Fibroblast of lung (primary cell): ENCODE measurements at places on chromosomes 2 and 18. TPM values are rescaled to one million over a fixed set of nuclear protein-coding genes. Genes with fewer than 3 reads are reported as not detected.
A peak's percentile ranks its signal among the peaks of the same experiment; 100 is the strongest.

DNA sequence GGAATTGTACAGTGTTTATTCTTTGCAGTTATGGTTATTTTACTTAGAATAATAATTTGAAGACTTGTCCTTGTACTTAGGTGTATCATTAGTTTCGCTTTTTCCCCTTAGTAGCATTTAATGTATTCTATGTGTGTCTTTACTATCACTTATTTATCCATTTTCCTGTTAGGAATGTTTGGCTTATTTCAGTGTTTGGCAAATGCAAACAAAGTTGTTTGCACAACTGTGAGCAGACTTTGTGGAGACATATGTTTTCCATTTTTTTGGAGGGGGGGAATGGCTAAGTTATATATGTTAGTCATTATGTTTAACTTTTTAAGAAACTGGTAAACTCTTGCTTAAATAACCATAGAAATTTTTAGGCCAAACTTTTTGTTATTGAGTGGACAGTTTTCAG, 447.7 kb downstream of the SOX11 start:
- no peak overlapping the region for H3K27ac ChIP-seq
- no peaks in the 10 kb centered on the region for H3K36me3 ChIP-seq
- H3K27me3 ChIP-seq = no peaks in the 10 kb centered on the region
- DNase-seq = no peak

- peaks cover 3% of the 10 kb centered on the region for H3K27me3 ChIP-seq
- no peak for DNase-seq
- H3K4me3 ChIP-seq = no peak overlapping the region
- peaks cover 11% of the 10 kb centered on the region for H3K4me1 ChIP-seq
Observed at GRCh38 chr2:237863102-237863511, 3.7 kb downstream of the RAMP1 start.

GRCh38 chr2:16031058-16031847, 90.9 kb downstream of the MYCN start:
- no peaks in the 10 kb centered on the region for H3K4me1 ChIP-seq
- H3K4me3 ChIP-seq = no peak overlapping the region
- no peak for DNase-seq
- no peaks in the 10 kb centered on the region for H3K27me3 ChIP-seq
- H3K36me3 ChIP-seq = no peaks in the 10 kb centered on the region

DNA sequence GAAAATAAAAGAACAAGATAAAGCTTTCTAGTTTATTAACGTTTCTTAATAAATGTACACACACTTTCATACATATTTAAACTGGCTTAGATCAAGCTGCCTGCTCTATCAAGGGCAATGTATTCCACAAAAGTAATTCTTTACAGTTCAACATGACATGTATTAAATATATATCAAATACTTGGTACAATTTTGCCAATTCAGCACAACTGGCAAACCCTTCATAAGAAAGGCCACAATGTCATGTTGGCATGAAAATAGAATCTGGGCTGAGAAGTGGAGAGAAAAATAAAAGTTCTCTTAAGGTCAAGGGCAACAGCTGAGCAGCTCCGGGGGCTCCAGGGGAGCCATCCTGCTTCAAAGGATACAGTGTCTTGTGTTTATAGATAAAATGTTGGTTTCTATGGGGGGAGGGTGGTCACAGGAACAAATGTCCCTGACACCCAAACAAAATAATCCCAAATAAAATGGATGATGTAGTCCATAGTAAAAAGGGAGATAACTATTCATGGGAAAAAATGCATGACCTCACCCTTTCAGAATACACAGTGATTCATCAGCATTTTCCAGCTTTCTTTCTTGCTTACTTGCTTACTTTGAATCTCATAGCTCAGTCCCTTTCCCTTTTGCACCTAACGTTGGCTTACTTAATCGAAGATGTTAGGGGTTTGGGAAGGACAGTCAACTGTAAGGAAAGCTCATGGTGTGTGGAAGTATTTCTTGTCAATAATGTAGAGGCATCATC, 494.9 kb downstream of the NYAP2 start:
- peak; percentile 79 for DNase-seq
- no peak overlapping the region for H3K4me3 ChIP-seq
- H3K27me3 ChIP-seq = no peaks in the 10 kb centered on the region
- H3K4me1 ChIP-seq = peaks cover 9% of the 10 kb centered on the region
- H3K36me3 ChIP-seq = no peaks in the 10 kb centered on the region

Gene SERPINB3
- total RNA-seq = not detected in 2 replicates

- no peak for DNase-seq
- no peaks in the 10 kb centered on the region for H3K27me3 ChIP-seq
- no peak overlapping the region for H3K4me3 ChIP-seq
Observed at GRCh38 chr2:48428449-48428848, 101.5 kb upstream of the STON1 start.

- H3K27ac ChIP-seq = no peak overlapping the region
- peak; percentile 61 for DNase-seq
- no peak overlapping the region for H3K4me3 ChIP-seq
- H3K27me3 ChIP-seq = no peaks in the 10 kb centered on the region
- no peaks in the 10 kb centered on the region for H3K36me3 ChIP-seq
Observed at GRCh38 chr2:173109253-173110188, 33.9 kb downstream of the MAP3K20 start.

DNA sequence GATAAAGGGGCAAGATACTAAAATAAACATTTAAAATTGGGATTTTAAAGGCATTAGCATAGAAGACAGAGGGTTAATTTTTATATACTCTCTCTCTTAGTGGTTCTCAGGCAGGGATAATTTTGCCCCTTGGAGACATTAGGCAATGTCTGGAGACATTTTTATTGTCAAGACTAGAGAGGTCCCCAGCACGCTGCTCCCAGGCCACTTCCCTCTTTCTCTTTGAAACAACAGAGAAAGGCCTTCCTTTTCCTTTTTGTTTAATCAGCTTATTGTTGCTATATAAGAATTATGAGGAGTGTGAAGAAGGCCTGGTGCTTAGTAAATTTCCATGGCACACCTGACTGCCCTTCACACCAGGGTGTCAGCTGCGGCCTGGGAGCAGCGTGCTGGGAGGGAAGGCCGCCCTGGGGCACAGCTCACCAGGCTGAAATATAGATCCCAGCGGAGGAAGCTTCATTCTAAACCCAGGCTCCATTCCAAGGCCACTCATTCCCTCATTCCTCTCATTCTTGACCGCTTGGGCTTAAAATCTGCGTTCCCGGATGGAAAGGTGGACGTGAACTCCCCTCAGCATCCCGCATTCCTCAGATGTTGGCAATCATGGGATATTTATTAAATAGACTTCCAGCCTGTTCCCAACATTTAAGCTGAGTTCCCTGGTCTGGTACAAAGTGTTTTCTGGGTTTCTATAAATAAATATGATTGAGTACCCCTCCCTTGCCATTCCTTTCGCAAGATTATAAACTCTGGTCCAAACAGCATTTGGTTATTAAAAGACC, 22.5 kb downstream of the SLC14A2 start:
- H3K36me3 ChIP-seq = no peaks in the 10 kb centered on the region
- H3K27ac ChIP-seq = no peak overlapping the region
- DNase-seq = peak; percentile 14
- peaks cover 23% of the 10 kb centered on the region for H3K27me3 ChIP-seq

- H3K36me3 ChIP-seq = no peaks in the 10 kb centered on the region
- no peak overlapping the region for H3K4me3 ChIP-seq
- no peak for DNase-seq
Observed at GRCh38 chr18:42024131-42024530, 69.1 kb downstream of the PIK3C3 start.

GRCh38 chr2:3771576-3771975, 68.2 kb downstream of the DCDC2C start:
- no peak overlapping the region for H3K4me3 ChIP-seq
- H3K4me1 ChIP-seq = no peaks in the 10 kb centered on the region
- H3K36me3 ChIP-seq = no peaks in the 10 kb centered on the region
- no peaks in the 10 kb centered on the region for H3K27me3 ChIP-seq

Gene C2orf66
- 0.17 and 0.26 TPM in 2 replicates for total RNA-seq

GRCh38 chr2:196205881-196206435, 34.6 kb upstream of the STK17B start:
- no peak overlapping the region for H3K27ac ChIP-seq
- H3K27me3 ChIP-seq = no peaks in the 10 kb centered on the region
- peak; percentile 34 for DNase-seq
- no peaks in the 10 kb centered on the region for H3K36me3 ChIP-seq

Gene NCL
- 97.6 and 113 TPM in 2 replicates for total RNA-seq

Gene FHOD3
- total RNA-seq = 3.1 and 28.2 TPM in 2 replicates

GRCh38 chr18:23828426-23828825, 139.2 kb downstream of the LAMA3 start:
- H3K27me3 ChIP-seq = no peaks in the 10 kb centered on the region
- DNase-seq = peak; percentile 77
- H3K36me3 ChIP-seq = no peaks in the 10 kb centered on the region

Gene DLGAP1
- total RNA-seq = 0.17 and 0.51 TPM in 2 replicates

DNA sequence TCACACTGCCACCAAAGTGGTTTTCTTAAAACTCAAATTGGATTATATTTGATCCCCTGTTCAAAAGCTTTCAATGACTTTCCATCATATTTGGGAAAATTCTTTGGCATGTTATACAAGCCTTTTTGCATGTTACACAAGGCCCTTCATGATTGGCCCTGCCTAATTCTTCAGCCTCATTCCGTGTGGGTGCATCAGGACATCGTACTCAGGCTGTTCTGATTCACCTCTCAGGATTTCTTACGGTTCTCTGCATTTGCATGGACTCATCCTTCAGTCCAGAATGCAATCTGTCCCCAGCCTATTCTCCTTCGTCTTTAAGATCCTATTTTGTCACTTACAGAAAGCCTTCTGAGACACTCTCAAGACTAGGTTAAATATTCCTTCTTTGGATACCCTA, 107.8 kb downstream of the LYPD1 start:
- no peak for DNase-seq
- no peak overlapping the region for H3K27ac ChIP-seq
- no peaks in the 10 kb centered on the region for H3K27me3 ChIP-seq
- no peaks in the 10 kb centered on the region for H3K4me1 ChIP-seq

Gene FAM110C
- total RNA-seq = 0.26 TPM in 1 of 2 replicates, not detected in the other

DNA sequence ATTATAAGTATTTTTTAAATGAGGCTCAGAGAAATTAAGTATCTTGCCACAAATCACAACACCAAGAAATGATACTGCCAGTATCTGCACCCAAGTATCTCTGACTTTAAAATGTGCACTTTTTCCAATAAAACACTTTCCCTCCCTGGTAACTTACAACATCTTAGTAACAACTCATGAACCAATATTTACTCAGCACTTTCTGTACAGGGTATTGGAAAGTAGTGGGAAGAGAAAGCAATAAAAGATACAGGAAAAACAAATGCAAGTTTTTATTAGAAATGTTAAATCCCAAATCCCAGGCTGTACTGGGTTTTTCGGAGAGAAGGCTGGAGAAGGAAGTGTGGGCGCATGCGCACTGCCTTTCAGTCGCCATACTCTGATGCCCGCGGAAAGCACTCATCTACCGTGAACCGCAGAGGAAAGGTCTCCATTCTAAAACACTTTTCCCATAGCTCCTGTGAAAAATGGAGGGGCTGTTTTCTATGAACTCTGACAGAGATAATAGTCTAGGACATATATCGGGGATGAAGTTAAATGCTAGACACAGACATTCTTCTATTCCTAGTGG, 52.1 kb downstream of the L3MBTL4 start:
- no peaks in the 10 kb centered on the region for H3K4me1 ChIP-seq
- DNase-seq = no peak
- no peaks in the 10 kb centered on the region for H3K36me3 ChIP-seq
- H3K4me3 ChIP-seq = no peak overlapping the region

Gene PIAS2
- 12.8 and 14.4 TPM in 2 replicates for total RNA-seq

Gene AQP12B
- total RNA-seq = not detected in 2 replicates

DNA sequence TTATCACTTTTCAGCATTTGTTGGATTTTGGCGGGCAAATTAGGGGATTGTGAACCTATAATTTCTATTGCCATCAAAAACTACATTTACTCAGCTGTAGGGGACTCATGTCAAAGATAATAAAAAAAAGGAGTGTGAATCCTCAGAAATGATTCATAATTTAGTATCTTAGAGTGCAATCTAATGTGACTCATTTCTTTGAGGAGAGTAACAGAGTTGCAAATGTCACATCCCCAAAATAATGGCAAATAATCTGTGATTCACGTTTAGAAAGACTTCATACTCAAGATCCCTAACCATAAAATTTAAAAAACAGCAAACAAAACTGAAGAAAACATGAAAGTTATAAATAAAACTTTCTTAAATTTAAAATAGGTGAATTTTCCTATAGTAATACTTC, 373.0 kb downstream of the CDH2 start:
- H3K4me1 ChIP-seq = no peaks in the 10 kb centered on the region
- no peaks in the 10 kb centered on the region for H3K36me3 ChIP-seq
- no peaks in the 10 kb centered on the region for H3K27me3 ChIP-seq

DNA sequence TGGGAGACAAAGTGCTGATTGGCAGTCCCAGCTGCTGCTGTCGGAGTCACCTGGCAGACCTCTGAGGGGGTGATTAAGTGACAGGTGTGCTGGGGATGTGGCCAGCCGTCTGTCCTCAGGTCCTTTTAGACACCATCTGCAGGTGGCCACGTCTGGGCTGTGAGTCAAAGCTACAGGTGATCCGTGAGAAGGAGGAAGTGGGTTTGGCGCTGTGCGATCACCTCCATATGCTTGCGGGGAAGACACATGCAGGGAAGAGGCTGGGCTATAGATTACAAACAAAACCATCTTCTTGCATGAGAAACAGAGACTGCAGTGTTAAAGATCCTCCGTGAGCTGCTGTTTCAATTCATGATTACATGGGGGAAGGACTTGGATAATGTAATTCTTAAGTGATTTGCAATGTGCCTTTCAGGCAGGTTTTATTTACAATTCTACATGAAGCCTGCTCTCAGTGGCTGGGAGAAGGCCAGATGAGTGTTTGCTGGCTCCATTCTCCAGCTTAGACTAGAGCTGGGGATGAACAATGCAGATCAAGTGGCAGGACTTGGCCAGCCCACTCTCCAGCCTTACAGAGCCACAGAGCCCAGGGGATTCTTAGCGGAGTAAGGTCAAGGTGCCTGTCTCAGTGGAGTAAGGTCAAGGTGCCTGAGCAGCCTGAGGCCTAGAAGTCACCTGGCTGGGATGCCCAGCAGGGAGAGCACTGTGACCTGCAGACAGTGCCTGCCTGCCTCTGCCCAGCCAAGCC, 87.8 kb downstream of the LYPD1 start:
- DNase-seq = peak; percentile 68
- H3K4me1 ChIP-seq = no peaks in the 10 kb centered on the region
- no peak overlapping the region for H3K27ac ChIP-seq
- H3K4me3 ChIP-seq = no peak overlapping the region

Gene HTR2B
- 31.1 and 92.5 TPM in 2 replicates for total RNA-seq

GRCh38 chr2:231707625-231707926, 749 bp upstream of the PTMA start:
- H3K4me3 ChIP-seq = no peak overlapping the region
- peaks cover 5% of the 10 kb centered on the region for H3K36me3 ChIP-seq
- H3K27ac ChIP-seq = peak overlapping the region; percentile 99
- no peaks in the 10 kb centered on the region for H3K27me3 ChIP-seq

DNA sequence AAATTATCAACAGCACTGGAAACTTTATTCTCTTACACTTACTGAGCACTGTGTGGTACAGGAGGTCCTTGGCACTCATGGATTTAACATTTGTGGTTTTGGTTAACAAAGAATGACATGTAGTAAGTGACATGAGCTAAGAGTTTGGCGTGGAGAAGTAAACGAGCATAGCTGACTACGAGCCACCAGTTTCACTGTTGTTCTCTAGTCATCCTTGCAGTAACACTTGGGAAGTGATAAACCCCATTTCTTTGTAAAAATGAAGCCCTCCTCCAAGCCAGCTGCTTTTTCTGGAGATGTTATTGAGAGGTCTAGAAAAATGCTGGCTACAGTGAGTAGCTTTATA, 32.7 kb downstream of the QPCT start:
- no peaks in the 10 kb centered on the region for H3K36me3 ChIP-seq
- H3K4me3 ChIP-seq = no peak overlapping the region
- H3K27ac ChIP-seq = peak overlapping the region; percentile 5
- no peaks in the 10 kb centered on the region for H3K27me3 ChIP-seq
